ENCODE measurements at places on chromosomes 13 and 19.

DNA sequence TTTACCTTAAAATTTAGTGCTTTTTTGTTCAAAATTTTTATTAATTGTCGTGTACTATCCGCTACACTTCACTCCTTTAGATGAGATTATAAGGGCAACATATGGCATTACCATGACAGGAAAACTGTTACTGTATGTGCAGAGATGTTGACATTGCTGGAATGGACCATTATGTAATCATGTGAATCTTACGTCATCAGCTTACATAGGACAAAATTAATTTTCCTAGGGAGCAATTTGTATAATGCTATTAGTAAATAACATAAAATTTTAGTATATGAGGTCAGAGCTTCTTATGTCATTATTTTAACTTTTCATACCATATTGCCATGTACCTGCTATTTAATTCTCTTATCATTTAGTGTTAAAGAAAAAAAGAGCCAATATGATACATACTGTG lies 110.4 kb upstream of the KLHL1 start:
- DNase-seq: no peak

- no peak for DNase-seq
These were observed 10.7 kb downstream of the TPGS1 start for GRCh38 chr19:517721-518597.

- DNase-seq: no peak
These were observed 181.9 kb upstream of the EDNRB start for GRCh38 chr13:78100486-78100885.

GRCh38 chr19:823565-824121 lies 1.9 kb upstream of the PLPPR3 start:
- DNase-seq: no peak

DNA sequence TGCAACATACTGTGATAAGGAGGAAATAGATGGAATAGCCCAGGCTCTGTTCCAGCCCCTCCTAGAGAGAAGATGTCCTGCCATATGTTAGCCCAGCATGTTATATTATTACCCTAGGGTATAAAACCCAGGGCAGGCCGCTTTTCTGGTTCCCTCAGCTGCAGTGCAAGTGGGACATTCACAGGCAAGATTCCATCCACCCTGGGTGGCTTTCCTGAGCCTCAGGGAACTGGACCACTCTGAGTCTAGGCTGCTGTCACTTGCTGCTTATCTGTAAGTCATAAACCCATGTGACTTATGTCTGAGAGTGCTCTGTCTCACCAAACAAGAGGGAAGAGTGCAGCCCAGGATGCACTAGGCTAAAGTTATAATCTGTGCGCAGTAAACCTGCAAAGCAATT lies 413.2 kb downstream of the MZT1 start:
- no peak for DNase-seq

GRCh38 chr13:50916701-50917184 lies 7.2 kb downstream of the RNASEH2B start:
- no peak for DNase-seq

- DNase-seq: peak; percentile 54
These were observed 64.6 kb downstream of the PDS5B start for GRCh38 chr13:32650705-32651311.

GRCh38 chr13:62003452-62003851 lies 587.8 kb upstream of the PCDH20 start:
- no peak for DNase-seq

- DNase-seq: peak; percentile 41
These were observed 3.4 kb downstream of the BBC3 start for GRCh38 chr19:47227352-47228167.

DNA sequence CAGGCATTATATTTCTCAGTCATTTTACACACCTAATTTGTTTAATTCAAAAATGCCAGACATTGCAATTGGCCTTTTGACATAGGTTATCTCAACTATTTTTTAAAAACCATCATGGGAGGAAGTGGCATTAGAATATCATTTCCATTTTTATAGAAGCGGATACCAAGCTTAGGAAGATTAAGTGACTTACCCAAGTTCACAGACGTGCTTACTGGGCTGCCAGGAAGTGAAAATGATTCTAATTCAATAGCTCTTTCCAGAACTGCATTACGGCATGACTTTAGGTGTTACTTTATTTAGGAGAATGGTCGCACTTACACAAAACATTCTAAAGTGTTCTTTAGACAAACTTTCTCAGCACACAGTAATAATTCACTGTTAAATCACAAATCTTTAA lies 231.9 kb downstream of the KLF12 start:
- DNase-seq: no peak

DNA sequence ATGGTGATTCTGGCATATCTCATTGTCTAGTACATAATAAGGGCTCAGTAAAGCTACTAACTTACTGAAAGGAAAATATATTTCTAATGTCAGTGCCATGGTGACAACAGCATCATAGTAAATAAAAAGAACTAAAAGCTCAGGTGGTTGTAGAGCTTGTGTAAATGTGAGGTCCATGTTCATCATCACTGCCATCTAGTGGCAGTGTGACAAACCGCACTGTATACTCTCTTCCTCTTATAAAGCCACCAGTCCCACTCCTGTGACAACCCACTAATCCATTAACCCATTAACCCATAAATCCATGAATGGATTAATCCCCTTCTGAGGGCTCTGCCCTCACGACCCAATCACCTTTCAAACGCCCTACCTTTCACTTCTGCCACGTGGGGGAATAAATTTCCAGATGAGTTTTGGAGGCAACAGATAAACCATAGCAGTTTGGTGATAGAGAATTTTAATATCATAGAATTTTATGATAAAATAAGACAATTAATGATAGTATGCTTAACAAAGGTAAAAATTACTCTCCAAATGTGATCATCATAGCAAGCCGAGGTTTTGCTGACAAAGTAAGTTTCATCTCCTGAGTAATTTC lies 160.4 kb upstream of the SGCG start:
- peak; percentile 4 for DNase-seq

DNA sequence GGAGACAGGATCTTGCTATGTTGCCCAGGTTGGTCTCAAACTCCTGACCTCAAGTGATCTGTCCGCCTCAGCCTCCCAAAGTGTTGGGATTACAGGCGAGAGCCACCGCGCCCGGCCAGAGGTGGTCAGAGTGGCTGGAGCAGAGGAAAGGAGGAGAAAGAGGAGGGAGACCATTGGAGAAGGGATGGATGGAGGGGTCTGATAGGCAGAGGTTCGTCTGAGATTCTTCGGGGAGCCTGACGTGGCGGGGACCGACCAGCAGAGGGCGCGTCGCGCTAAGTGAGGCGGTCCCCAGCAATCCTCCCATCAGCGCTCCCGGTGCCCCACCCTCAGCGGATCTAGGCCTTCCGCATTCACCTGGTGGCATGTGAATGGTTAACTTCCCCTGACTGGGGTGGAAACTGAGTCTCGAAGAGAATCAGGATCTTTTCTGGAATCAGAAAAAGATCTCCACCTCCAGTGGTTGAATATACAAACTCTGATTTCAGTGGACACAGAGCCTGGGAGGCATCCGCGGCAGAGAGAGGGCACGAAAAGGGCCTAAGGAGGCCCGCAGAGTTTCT lies 8.8 kb downstream of the GTPBP3 start:
- peak; percentile 81 for DNase-seq

DNA sequence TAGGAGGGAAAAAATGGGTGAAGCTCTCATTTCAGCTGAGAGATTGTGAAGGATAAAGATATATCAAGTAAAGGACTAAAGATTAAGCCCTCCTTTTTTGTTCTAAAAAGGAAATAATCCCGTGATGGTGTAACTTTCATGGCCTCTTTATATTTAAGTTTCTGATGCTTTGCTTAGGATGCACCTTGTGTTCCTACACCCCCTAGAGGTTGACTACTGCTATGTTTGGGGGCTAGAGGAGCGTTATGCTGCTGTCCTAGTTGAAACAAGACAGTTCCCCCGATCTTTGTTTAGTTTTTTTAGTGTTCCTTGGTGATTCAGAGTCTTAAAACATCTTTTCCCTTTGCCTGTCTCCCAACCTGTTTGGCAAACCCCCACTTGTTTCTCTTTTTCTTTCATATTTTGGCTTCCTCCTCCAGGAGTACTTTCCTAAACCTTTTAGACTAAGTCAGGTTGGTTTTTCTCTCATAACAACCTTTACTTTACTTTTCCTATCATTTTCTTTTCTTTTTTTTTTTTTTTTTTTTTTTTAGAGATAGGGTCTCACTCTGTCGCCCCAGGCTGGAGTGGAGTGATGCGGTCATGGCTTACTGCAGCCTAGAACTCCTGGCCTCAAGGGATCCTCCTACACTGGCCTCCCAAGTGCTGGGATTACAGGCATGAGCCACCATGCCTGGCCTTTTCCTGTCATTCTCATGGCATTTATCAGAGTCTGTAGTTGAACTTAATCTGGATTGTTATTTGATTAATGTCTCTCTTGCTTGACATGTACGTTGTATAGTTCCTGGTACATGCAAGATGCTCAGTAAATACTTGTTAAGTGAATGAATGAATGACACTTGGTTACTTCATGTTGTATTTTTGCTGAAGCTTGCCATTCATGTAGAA lies 2.8 kb downstream of the UBA2 start:
- peak; percentile 7 for DNase-seq

DNA sequence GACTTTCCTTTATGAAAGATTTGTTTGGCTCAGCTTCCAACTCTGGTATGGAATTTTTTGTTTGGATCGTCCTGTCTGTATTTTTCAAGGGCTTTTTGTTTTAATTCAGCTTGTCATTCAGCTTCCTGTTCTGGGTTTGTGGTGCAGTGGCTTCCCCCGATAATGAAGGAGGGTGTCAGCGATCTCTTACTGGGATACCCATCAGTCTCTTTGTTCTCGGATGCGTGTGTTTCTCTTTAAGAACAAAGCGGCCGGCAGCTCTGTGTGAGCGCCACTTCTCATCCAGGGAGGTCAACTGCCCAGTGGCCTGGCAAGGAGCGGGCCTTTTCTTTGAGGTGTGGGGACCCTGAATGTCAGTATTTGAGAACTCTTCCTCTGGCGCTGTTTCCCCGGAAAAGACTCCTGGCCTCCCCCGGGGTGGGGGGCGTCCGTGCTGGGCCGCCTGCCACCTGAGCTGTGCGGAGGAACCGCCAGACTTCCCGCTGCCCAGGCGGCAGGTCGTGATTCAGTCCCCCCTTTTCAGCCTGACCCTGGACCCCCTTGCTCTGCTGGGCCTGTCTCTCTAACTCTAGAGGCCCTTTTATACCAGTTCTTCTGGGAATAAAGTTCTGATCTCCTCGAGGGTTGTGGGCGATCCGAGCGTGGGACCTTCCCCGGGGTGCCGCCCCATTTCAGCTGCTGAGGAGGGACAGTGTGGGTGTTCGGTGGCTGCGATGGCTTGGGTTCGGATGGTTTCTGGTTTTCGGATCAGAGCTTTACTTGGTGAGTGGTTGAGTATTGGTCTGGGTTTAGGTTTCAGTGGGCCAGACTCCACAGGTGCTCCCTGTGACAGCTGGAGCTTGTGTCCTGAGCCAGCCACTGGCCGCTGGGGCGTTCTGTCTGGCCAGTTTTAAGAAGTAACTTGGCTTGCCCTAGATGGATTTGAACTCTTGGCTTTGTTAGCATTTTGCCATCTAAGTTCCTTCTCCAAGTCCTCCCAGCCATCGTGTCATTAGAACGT lies 3.4 kb downstream of the SF3A2 start:
- no peak for DNase-seq

- DNase-seq: no peak
These were observed 572.7 kb downstream of the FGF9 start for GRCh38 chr13:22243469-22244163.

- no peak for DNase-seq
These were observed 18.0 kb downstream of the MBNL2 start for GRCh38 chr13:97239943-97240787.

DNA sequence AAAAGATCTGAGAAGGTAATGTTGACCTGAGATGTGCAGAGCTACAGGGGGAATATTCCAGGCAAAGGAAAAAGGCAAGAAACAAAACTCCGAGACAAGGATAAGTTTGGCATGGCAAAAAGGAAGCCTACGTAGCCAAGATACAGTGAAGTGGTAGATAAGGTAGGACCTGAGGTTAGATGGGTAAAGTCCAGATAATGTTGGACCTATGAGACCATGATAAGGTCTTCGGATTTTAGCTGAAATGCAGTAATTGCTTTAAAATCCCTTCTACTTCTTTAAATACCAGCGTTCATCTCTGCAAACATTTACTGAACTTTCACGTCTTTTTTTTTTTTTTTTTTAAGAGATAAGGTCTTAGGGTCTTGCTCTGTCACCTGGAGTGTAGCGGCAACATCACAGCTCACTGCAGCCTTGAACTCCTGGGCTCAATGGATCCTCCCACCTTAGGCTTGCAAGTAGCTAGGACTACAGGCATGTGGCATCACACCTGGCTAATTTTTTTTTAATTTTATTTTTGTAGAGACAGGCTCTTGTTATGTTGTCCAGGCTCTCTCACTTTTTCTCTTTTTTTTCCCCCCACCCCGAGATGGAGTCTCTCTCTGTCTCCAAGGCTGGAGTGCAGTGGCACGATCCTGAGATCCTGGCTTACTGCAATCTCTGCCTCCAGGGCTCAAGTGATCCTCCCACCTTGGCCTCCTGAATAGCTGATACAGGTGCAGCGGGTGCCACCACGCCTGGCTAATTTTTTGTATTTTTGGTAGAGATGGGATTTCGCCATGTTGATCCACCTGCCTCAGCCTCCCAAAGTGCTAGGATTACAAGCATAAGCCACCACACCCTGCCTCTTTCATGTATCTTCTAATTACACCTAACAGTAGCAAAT lies 4.2 kb upstream of the WBP4 start:
- DNase-seq: no peak

DNA sequence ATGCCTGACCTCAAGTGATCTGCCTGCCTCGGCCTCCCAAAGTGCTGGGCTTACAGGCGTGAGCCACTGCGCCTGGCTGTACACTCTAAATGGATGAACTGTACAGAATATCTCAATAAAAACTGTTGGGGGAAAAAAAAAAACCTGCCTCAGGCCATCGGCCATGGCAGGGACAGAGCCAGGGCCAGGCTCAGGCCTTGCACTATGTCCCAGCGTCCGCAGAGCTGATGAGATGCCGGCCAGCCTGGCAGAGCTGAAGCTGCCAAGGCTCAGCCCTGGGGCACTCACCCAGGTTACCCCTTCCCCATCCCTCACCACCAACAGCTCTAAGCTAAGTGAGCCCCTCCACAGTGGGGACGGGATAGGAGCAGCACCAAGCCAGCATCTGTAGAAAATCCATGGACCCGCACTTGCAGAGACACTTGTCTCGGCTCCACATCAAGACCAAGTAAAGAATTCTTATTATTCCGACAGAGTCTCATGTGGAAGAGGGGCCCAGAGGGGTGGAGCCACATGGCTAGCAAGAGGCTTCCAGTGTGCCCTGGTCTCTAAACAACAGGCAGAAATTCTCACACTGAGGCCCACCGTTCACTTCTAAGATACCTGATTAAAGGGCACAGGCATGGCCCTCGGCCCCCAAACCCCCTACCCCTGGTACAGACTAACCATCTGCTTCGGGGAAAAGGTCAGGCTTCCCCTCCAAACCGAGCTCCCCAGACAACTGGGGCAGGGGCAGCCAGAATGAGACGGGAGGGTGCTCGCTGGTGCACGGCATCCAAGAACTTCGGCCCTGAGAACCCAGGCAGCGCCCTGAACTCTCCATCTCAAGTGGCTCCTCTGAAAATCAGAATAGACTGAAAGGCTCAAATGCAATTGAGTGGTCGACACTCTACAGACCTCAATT lies 5.8 kb downstream of the PPP6R1 start:
- no peak for DNase-seq

DNA sequence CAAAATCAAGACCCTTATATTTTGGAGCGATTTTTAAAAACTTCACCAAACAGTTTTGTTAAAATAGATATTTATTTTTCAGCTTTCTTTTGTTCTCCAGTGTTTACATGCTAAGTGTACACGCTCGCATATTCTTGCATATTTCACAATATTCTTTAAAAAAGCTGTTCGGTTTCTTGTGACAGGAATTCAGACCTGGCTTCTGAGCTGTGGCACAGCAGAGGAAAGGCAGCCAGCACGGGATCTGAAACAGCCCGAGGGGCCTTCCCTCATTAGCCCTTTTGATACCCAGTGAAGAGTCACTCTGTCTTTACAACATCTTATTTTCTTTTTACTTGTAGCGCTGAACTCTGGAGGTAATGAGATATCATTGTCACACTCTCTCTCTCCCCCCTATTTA lies 234.0 kb downstream of the B3GLCT start:
- no peak for DNase-seq
